ENCODE measurements at places on chromosomes 11 and 22.

GRCh38 chr11:75508051-75508561 lies 17.6 kb downstream of the GDPD5 start:
- no peak for DNase-seq

DNA sequence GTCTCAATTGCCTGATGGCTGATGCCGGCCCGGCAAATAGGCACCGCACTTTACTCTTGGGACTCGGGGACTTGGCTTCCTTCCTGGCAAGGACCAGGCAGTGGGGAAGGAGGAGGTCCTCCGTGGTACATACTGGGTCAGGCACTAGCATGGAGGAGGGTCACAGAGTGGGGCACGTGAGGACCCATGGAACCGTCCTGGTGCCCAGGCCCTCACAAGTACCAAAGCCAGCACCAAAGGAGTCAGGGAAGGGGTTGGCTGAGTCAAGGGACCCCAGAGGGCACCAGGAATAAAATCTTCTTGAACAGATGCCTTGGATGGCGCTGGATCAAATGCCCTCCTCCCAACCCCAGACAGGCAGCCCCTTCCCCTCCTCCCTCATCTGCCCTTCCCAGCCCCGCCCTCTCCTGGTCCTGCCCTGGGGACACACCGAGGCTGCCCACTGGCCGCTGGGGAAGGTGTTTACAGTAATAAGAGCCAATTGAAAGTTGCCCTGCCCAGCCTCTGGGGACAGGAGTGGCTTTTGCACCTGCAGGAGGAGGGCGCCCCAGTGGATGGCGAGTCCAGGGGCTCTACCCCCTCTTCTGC lies 5.6 kb upstream of the CARNS1 start:
- DNase-seq: no peak

DNA sequence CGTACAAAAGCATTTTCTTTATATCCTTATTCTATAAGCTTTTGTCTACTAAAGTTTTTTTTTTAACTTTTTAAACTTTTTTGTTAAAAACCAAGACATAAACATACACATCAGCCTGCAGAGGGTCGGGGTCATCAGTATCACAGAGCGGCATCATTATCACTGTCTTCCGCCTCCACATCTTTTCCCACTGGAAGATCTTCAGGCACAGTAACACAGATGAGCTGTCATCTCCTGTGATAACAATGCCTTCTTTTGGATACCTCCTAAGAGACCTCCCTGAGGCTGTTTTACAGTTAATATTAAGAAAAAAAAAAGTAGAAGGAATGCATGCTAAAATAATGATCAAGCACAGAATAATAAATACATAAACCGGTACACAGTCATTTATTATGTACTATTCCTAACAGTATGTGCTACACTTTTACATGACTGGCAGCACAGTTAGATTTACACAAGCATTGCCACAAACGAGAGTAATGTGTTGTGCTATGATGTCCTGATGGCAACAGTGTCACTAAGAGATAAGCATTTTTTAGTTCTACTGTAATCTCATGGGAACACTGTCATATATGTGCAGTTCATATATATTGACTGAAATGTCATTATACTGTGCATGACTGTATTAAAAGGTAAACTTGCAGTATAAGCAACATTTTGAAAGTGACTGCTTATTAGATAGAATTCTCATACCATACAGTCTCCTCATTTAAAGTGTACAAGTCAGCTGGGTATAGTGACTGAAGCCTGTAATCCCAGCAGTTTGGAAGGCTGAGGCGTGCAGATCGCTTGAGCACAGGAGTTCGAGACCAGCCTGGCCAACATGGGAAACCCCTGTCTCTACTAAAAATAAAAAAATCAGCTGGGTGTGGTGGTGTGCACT lies 58.6 kb downstream of the KDM2A start:
- no peak for DNase-seq

DNA sequence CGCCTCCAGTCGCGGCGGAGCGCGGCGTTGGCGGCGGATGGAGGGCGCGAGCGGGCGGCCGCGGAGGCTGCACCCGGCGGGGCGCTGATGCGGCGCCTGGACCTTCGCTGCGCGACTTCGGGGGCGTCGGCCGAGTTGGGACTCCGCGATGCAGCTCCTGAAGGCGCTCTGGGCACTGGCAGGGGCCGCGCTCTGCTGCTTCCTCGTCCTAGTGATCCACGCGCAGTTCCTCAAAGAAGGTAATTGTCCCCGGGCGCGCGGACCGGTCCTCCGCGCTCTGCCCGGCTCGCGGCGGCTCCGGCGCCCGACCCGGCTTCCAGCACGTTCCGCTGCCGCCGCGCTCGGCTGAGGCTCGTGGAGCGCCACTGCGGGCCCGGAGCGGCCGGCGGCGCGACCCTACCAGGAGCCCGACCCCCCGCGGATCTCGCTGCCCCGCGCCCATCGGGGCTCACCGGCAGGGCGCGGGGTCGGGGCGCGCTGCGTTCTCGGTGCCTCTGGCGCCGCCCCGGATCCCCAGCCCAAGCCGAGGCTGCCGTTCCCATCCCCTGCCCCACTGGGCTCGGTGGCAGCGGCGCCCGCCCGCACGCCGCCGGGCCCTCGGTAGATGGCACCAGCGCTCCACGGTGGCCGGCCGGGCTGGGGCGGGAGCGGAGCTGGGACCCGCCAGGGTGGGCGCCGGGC lies 1251.2 kb downstream of the BRD1 start:
- DNase-seq: peak; percentile 33

DNA sequence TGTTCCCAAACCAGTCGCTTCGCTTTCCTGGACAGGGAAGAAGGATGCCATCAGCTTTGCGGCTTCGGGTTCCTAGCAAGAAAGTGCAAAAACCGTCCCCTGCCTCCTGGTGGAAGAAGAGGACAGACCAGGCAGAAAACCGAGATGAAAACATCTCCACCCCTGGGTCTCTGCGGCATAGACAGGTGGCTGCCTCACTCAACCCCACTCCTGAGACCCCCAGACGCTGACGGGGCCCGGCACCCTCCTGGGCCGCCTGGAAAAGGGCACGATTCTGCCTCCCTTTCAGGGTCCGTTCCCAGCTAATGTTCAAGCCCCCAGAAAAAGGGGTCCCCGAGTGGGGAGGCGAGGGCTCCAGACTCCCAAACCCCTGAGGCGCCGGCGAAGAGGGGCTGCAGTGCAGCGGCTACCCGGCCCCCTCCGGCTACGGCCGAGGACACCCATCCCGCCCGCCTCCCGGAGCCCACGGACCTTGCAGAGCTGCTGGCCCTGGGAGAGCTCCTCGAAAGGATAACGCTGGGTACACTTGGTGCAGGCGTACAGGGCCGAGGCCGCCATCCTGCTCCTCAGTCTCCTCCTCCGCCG lies 569 bp downstream of the FAM76B start:
- DNase-seq: peak; percentile 30

GRCh38 chr22:27482402-27482801 lies 319.2 kb downstream of the MN1 start:
- no peak for DNase-seq

DNA sequence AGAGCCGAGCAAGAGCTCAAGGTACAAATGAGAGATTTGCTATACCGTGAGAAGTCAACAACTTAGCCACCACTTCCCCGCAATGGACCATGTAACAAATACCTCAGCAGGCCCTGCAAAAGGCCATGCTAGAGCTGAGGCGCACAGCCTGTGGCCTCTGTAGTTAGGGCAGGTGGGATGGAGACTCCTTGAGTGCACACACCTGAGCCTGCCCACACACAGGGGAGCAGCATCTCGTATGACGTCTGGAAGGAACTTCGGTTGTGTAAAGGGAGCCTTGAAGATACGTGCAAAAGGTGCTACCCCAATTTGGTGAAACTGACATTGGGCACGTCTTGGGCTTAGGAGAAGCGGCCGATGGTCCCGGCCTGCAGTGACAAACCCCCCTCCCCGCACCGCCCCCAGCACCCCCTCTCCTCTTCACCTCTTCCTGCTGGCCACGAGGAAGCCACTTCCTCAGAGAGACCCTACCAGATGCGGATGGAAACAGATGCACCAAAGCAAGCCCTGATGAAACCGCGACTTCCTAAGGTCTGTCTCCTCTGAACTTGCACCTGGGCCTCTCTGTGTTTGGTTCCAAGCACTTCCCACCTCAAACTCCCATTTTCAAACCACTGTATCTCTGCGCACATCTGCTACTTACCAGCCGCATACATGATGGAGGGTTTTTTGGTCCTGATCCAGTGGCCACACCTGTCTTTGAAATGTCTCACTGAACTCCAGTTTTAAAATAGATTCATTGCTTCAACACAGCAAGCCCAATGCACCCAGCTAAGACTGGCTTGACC lies 10.6 kb downstream of the CDPF1 start:
- DNase-seq: no peak

DNA sequence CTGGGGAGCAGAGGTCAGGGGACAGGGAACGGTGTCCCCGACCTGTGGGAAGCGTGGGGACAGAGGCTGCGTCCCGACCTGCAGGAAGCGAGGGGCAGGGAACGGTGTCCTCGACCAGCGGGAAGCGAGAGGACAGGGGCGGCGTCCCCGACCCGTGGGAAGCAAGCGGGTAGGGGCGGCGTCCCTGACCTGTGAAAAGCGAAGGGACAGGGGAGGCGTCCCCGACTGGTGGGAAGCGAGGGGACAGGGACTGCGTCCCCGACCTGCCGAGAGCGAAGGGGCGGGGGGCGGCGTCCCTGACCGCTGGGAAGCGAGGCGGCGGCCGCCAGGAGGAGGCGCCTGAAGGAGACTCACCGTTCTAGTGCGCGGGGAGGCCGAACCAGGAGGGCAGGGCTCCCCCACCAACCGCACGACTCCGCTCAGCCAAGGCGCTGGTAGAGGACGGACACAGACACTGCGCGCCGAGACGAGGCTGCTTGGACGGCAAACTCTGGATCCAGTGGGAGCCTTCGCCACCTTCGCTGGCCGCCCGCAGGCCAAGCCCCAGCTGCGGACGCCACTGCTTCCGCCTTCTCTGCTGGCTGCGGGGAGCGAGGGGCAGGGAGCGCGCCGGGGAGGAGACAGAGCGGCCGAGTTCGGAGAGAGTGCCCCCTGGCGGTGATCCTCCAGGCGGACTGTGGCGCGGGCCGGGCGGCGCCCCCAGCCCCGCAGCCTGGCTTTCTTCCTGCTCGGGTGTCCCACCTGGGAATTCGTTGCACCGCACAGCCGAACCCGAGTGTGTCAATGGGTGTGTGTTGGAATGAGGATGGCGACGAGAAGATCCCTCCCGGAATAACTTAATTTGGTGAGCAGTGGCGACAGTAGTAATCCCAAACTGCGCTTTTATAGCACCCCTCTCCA lies at the start of gene TRAF6:
TRAF6 (minus strand) TSS at position 579 of the 900 bp plus-strand sequence. CDS start 8,757 bp downstream, outside the sequence.
- peak; percentile 92 for DNase-seq

DNA sequence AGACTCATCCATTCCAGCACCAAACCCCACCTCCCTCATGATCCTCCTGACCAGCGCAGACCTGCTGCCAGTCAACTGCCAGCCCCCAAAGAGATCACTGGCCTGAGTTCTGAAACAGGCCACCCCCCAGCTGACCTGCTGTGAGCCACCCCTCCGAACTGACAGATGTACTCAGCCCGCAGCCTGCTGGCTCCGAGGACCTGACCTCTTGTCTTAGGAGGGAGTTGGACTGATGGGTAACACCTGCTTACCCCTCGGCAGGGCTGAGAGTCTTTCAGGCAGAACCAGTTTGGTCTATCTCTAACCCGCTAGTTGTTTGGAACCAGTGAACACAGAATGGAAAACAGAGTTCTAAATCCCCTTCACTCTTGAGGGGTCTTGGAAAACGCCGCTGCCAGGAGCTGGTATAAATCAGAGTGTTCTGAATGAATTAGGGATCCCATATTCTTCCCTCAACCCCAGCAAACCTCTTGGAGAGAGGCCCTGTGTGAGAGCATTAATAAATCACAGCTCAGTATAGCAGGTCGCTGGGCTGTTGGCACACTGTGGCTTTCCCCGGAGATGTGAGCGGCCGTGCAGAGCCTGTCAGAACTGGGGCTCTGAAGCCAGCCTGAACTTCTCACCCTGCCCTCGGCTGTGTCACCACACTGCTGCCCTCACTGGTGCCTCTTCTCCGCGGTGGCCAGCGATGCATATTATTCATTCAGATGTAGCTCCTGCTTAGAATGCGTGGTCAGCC lies 165.1 kb upstream of the NCAM1 start:
- DNase-seq: no peak

GRCh38 chr11:12815931-12816494 lies 141.8 kb downstream of the TEAD1 start:
- DNase-seq: no peak

- DNase-seq: no peak
Observed at GRCh38 chr11:65060913-65061408, 2.6 kb upstream of the NAALADL1 start.

- DNase-seq: no peak
Observed at GRCh38 chr11:96543177-96543576, 153.4 kb downstream of the JRKL start.

DNA sequence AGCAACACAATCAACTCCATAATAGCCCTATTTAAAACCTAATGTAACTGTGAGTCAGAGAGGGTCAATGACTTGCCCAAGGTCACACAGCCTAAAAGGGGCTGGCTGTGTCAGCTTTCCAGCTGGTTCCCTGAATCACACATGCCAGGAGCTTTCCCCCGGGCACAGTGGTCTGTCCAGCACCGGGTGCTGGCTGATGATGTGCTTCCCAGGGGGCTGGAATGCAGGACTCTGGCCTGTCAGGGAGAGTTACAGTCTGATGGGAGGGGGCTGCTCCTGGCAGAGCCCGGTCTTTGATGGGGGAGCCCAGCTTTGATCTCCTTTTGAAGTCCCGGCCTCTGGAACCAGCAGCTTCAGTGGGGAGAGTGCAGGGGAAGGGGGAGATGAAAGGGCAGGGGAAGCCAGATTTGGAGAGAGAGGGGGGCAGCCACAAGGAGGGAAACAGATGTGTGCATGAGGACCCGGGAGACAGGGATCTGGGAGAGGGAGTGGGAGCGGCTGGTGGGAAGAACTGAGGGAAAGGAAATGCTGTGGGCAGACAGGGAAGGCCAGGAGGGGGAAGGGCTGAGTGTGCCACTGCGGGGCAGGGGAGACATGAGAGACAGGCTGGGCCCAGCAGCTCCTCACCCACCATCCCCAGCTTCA lies 102.7 kb downstream of the NECTIN1 start:
- no peak for DNase-seq

DNA sequence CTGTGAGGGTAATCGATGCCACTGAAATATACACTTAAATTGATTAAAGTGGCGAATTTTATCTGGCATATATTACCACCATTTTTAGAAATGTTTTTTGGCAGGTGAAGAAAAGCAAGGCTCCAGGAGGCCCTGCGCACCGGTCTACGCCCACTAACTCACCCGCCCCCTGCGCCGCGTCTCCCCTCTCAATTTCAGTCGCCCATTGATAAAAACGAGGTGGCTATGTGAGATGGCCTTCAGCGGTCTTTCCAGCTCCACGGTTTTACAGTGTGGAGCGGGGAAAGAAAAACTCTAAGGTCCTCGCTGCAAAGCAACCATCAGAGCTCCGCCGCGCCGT lies 602 bp upstream of the AQP11 start:
- no peak for DNase-seq

- no peak for DNase-seq
Observed at GRCh38 chr11:120332822-120333716, 3.1 kb upstream of the ARHGEF12 start.

All from AG08396 (cell line).